ENCODE measurements at places on chromosomes 5 and 9. TPM values are rescaled to one million over a fixed set of nuclear protein-coding genes. Genes with fewer than 3 reads are reported as not detected.

GRCh38 chr5:28954074-28954473 lies 1915.7 kb upstream of the CDH9 start:
- no peak for DNase-seq

DNA sequence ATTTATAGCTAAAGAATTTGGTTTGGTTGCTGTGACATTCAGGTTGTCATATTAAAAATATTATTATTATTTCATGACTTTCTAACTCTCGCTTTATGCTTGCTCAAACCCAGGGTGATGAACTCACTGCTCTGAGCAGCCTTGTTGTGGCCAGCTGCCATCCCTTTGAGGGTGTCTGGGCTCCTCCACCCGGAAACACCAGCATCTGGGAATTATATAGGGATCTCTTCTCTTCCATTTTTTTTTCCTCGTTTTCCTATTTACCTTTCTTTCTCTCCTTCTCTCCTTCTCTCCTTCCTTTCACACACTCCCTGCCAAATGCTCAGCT lies 355.8 kb upstream of the SMARCA2 start:
- DNase-seq: no peak

GRCh38 chr9:136385015-136385414 lies 11.5 kb upstream of the CARD9 start:
- DNase-seq: no peak

GRCh38 chr5:32290922-32291321 lies 21.8 kb downstream of the MTMR12 start:
- DNase-seq: no peak

DNA sequence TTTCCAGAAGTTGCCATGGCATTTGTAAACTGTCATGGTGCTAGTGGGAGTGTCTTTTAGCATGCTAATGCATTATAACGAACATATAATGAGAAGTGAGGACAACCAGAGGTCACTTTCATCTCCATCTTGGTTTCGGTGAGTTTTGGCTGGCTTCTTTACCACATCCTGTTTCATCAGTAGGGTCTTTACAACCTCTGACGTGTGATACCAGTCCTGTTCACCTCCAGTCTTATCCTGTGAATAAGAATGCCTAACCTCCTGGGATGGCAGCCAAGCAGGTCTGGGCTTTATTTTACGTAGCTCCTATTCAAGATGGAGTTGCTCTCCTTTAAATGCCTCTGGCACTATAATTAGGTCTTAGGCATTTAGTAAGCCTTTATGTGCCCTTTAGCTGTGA lies 20.4 kb upstream of the RFK start:
- DNase-seq: no peak

DNA sequence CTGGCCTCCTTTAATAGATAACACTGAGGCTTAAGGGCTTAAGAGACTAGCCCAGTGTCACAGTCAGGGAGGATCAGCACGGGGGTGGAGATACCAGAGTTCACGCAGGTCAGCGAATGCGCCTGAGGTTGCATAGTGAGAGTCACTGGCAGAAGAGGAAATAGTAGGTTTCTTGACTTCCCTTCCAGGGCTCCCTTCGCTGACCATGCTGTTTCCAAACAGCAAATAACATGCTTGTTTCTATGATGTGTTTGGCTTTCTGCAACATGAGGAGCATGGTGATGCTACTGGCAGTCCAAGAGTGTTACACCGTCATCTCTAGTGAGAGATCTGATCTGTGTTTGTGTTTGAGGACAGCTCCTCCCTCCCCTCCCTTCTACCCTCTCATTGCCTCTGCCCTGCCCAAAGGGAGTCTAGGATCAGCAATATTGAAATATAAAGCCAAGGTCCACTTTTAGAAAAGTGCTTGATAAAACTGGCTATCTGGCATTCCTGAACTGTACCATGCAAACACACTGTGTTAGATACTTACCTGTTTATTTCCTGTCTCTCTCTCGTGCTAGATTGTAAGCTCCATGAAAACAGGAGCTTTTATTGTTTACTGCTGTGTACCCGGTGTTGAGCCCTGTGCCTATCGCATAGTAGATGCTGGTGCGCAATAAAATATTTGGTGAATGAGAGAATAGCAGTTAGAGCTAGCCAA lies 12.3 kb downstream of the TLE4 start:
- no peak for DNase-seq

- no peak for DNase-seq
Measured at GRCh38 chr5:6548756-6549285, 84.0 kb downstream of the NSUN2 start.

DNA sequence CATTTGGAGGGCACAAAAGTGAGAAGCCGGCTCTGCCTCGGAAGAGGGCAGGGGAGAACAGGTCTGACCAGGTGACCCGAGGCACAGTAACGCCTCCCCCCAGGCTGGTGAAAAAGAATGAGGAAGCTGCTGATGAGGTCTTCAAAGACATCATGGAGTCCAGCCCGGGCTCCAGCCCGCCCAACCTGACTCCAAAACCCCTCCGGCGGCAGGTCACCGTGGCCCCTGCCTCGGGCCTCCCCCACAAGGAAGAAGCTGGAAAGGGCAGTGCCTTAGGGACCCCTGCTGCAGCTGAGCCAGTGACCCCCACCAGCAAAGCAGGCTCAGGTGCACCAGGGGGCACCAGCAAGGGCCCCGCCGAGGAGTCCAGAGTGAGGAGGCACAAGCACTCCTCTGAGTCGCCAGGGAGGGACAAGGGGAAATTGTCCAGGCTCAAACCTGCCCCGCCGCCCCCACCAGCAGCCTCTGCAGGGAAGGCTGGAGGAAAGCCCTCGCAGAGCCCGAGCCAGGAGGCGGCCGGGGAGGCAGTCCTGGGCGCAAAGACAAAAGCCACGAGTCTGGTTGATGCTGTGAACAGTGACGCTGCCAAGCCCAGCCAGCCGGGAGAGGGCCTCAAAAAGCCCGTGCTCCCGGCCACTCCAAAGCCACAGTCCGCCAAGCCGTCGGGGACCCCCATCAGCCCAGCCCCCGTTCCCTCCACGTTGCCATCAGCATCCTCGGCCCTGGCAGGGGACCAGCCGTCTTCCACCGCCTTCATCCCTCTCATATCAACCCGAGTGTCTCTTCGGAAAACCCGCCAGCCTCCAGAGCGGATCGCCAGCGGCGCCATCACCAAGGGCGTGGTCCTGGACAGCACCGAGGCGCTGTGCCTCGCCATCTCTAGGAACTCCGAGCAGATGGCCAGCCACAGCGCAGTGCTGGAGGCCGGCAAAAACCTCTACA lies 11.8 kb downstream of the QRFP start:
- no peak for DNase-seq

DNA sequence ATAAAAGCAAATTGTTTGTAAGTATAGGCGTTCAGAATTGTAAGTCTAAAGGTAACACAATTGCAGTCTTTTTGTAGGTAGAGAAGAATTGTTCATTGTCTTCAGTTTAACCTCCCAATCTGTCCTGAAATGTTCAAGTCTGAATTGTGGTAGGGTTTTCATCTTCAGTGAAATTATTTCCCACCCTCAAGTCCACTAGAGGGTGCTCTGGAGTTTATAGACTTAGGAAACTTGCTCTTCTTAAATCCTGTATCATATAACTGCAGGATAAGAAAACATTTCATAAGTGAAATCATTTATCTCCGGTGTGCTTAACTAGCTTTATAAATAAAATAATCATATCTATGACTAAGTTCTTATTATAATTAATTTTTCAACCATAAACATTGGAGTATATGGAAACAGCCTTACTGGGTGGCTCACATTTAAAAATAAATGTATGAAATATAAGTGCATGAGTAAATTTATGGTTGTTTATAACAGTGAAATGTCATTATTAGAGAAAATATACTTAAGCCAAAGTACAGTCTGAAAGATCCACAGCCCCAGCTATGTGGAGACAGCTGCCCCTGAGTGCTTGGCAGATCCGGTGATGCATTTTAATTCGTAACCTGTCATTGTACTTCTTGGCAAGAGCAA lies 182.4 kb upstream of the OTULINL start:
- DNase-seq: peak; percentile 28

- no peak for DNase-seq
Measured at GRCh38 chr9:122988920-122989621, 44.4 kb upstream of the GPR21 start.

DNA sequence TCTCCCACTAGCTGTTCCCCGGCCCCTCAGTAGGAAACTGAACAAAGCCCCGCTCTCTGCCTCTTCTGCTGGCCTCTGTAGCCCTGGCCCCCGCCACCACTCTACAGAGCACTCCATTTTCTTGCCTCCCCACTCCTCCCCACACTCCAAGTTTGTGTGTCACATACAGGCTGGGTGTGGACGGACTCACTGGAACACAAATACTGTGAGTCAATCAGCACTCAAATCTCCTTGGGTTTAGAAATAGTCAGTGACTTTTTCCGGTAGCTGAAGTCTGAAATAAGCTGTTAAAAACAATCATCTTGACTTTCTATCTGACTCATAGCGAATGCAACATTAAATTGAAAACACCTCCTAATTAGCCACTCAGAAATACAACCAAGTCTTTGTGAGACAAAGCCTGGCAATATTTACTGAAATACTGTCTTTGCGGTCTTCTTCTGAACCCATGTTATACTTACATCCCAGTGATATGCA lies 122.5 kb downstream of the LHFPL2 start:
- DNase-seq: no peak

- DNase-seq: no peak
Measured at GRCh38 chr5:156687514-156687913, 162.6 kb upstream of the PPP1R2B start.

DNA sequence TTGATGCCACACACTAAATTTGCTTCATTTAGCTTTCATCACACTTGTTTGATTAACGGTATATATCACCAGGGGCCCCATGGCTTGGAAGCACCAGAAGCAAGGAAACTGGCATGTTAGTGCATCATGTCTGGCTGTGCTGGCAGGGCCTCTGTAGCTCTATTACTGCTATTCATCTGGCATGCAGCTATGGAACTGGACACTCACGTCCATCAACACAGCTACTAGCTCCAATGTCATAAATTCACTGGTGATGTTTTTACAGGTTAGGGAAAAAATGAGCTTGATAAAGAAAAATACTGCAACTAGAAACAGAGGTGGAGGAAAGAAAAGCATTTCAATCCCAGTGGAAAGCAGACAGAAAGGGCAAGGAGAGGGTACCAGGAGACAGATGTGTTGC lies 343.2 kb downstream of the DEPDC1B start:
- no peak for DNase-seq

DNA sequence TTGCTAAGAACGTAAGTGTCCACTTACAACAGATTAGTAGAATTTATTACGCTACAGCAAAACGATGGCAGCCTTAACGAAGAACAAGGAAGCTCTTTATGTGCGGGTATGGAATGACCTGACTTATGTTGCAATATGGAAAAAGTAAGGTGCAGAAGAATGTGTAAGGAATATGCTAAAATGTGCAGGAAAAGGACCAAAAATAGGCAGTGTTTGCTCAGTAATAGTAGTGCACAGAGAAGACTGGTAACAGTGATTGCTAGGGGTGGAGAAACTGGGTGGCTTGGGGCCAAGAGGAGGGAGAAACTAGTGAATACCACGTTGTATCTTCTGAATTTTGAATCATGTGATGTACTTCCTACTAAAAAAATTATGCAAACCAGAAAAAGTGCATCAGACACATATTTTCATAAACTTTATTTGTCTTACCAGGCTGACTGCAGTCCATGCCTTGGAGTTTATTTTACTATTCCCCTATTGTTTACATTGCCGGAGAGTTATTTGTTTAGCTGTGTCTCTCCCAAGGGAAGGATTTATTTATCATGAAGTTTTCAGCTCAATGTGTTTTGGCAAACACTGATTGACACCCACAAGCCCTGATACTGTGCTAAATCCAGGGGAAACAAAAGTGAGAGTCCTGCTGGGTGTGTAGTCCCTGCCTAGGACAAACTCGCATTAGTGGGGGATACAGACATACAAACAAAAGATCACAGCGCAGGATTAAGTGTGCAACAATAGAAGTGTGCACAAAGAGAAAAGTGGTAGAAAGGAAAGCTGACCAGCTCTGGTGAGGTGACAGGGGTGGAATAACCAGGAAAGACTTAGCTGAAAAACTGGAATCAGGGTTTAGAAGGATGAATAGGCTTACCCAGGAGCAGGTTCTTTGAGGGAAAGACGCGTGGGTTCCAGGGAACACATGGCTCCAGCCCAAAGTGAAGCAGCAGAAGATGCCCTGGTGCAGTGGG lies 34.0 kb upstream of the ZNF484 start:
- peak; percentile 7 for DNase-seq

GRCh38 chr9:110186254-110186653 lies 21.7 kb downstream of the C9orf152 start:
- DNase-seq: no peak

DNA sequence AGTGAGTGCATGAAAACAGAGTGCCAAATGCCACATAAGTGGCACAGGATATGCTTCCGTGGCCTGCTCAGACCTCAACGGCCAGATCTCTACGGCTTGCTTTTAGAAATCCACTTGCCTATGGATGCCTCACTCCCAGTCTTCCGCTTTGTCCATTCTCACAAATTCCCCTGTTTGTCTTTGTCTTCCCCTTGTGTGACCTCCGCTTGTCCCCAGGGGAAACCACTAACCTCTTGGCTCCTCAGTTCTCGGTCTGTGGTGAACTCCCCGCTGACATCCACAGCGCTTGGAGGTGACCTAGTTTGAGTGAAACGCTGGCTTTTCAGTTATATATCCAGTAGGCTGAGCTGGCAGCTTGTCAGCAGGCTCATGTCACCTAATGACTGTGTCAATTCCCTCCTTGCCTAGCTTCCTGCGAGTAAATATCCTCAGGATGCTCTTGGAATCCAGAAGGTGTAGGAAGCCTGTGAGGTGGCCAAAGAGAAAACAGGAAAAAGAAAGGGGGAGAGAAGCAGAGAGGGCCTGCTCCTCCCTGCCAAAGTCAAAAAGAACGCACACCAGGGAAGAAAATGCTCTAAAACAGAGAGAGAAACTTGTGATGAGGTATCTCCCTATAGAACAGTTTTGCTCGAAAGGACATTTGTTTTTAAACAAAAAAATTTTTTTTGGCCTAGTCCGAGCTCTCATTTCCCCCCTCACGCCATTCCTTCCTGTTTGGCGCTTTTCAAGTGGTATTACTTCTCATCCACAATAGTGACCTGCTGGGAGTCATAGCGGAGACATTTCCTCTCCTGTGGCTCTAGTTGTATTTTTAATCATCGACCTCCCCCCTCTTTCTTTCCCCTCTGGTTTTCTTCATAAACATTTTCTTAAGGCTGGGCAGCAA lies 101.6 kb upstream of the SPRY4 start:
- DNase-seq: no peak

- DNase-seq: no peak
Measured at GRCh38 chr5:122019919-122020590, 58.0 kb downstream of the LOX start.

GRCh38 chr9:136698635-136699246 lies 11.5 kb upstream of the AGPAT2 start:
- no peak for DNase-seq

DNA sequence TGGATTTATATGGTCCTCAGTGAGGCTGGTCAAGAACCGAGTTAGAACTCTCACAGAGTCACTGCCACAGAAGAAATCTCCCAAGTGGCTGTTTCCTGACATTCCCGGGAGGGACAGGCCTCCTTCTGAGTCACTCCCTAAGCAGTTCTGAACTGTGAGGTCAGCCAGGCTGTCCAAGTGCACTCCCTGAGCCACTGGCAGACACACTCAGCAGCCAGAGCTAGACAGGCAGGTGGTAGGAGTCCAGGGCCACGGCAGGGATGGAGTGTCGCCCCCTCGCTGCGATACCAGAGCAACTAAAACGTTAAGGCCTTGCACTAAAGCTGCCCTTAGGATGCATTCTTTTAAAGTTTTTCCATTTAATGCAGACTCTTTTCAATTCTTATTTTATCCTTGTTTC lies 3.4 kb downstream of the IL4 start:
- peak; percentile 31 for DNase-seq

Gene PLCXD3
- total RNA-seq: not detected

Gene ZDHHC12
- 18.3 TPM for total RNA-seq

Gene NUDCD2
- 39.2 TPM for total RNA-seq

Gene SPINK7
- total RNA-seq: not detected

Gene OSMR
- 21.3 TPM for total RNA-seq

Gene F2RL2
- not detected for total RNA-seq

Gene CCL27
- not detected for total RNA-seq

Gene HK3
- total RNA-seq: not detected

Gene SHOC1
- total RNA-seq: not detected
